ENCODE measurements at places on chromosomes 3 and 15.

GRCh38 chr15:99122831-99123712 lies 18.2 kb downstream of the SYNM start:
- no peak for DNase-seq

DNA sequence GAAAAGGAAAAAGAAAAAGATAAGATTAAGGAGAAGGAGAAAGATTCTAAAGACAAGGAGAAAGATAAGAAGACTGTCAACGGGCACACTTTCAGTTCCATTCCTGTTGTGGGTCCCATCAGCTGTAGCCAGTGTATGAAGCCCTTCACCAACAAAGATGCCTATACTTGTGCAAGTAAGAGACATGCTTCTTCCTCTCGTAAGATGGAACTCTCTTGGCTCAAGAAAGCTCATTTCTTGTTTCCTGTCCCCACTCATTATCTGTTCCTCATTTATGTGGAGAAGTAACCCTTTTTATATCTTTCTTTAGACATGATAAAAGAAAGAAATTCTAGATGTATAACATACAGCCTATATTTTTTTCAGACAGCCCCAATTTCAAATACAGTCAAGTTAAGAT lies 101.4 kb downstream of the KLHL25 start:
- no peak for DNase-seq

DNA sequence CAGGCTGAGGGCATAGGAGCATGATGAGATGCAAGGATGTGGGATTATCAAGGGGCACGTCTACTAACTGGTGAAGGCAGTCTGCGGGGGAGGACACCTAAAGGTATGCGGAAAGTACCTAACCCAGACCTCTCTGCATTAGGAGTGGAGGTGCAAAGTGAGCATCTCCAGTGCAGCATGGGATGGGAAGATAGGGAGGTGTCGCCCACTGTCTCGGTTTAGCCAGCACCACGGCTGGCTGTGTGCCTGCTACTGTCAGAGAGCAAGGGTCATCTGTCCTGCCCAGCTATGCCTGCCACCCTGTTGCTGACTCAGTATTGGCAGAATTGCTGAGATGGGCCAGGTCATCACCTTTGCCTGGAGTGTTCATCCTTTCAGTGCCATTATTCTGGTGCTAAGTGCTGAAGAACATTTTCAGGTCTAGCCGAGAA lies 40.1 kb downstream of the OXNAD1 start:
- DNase-seq, result no peak

DNA sequence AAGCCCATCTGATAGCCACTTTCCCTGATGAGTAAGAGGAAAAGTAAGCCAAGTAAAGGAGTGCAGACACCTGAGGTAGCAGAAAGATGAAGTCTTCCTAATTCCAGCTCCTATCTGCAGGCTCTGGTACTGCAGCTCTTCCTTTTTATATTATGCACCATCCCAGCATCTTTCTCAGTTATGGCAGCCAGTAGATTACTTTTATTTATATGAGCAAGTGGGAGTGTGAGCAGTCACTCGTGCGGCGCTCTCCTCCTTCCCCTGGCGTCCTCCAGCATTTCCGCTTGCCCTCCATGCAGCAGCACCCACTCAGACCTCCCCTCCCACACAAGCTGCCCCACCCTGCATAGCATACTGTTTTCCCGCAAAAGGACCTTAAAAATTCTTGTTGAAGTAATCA lies 465.9 kb upstream of the DPPA4 start:
- no peak for DNase-seq

DNA sequence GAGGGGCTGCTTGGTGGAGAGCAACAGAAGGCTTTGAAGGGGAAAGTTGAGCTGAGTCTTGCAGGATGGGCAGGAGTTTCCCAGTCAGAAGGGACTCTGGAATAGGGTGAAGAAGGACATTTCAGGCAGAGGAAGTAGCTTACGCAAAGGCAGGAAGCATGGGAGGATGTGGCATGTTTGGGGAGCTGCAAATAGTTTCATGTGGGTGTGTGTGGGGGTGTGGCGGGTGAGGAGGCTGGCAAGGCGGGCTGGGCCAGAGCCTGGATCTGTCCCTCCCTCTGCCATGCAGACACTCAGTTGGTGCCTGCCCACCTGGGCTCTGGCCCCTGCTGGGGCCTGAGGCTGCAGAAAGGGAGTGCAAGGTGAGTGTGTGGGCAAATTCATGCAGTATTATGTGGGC lies 10.4 kb downstream of the TEX264 start:
- DNase-seq, result no peak

- no peak for DNase-seq
Measured at GRCh38 chr15:49918121-49918520, 200.9 kb downstream of the ATP8B4 start.

- DNase-seq, result no peak
Measured at GRCh38 chr3:134430950-134431445, 54.8 kb downstream of the ANAPC13 start.

GRCh38 chr3:112619295-112619694 lies 21.6 kb downstream of the CCDC80 start:
- DNase-seq, result no peak

DNA sequence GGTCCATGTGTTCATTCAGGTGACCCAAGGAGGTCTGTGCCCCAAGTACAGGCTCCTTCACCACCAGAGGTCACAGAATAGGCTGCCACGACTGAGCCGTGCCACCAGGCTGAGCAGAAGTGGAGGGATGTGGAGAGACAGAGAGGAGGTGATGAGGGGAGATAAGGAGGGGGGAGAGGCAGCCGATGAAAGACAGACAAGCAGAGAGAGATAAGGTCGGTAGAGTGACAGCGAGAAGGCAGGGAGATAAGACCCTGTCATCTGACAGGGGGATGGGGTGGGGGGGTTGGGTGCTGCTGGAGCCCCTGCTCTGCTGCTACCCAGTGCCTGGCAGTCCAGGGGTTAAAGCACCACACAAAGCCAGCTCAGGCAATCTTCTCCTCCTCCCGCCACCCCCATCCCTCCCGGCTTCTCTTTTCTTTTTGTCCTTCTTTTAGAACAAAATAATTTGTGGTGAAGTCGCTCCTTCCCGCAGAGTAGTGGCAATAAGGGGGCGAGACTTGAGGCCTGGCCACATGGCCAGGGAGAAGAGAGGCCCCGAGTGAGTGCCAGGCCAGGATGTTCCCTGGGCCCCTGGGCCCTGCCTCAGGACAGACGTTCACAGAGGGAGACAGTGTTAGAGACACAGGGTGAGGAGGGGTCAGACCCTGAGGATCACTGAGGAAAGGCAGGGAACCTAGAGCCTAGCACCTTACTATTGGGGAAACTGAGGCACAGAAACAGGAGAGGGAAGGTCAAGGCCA lies 67.9 kb downstream of the CACNA2D2 start:
- DNase-seq, result no peak

DNA sequence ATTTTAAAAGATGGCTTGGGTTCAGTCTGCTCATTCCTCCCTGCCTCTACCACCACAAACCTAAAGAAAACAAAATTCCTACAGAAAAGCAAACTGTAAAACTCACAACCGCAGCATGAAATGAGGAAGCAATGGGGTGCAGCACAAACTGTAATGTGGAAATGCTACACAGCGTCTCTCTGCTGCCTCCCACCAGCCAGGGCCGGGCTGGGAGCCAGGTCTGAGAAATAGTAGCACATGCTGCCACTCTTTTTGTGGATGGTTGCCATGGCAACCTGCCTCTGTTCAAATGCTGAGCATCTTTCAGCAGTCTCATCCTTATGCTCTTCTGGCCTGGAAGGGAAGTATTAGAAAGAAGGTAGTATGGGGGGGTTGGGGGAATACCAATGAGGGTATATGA lies 55.4 kb downstream of the EOMES start:
- no peak for DNase-seq

GRCh38 chr3:12906141-12906915 lies 65.0 kb upstream of the RPL32 start:
- DNase-seq, result no peak

GRCh38 chr3:25246913-25247312 lies 181.2 kb upstream of the RARB start:
- DNase-seq, result no peak

DNA sequence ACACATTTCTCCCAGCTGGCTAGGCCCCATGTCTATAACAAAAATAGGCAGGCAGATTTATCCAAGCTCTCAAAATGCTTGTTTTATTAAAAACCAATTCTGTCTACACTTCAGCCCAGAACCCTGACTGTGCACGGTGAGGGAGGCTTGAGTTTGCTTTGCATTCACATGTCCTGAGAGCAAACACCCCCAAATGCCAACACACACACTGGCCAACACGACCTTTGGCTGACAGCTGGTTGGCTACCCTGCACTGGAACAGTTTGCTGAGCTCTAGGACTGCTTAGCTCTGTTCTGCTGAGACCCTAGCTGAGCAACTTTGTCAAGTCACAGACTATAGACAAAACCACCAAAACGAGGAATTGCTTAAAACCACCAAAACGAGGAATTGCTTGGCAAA lies 3.6 kb downstream of the STIMATE start:
- no peak for DNase-seq

GRCh38 chr15:29687939-29688505 lies 134.2 kb downstream of the TJP1 start:
- DNase-seq, result no peak

- DNase-seq, result peak; percentile 45
Measured at GRCh38 chr15:51382787-51383186, 41.3 kb downstream of the GLDN start.

DNA sequence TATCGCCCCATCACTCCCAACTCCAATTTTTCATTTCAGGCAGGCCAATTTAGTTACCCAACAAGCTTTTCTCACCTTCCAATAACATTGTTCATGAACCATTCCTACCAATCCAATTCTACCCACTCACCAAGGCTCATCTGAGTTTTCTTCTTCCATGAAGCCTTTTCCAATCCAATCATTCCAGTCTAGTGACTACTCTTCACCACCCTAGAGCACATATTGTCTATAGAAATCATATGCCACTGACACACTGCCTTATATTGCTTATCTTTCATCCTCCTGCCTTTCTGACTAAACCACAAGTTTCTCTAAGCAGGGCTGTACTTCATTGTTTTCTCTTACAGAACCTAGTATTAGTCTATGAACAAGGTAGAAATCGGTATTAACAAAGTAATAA lies 11.4 kb downstream of the CCDC14 start:
- DNase-seq, result no peak

GRCh38 chr3:190566043-190566933 lies 52.4 kb downstream of the IL1RAP start:
- DNase-seq, result no peak

- no peak for DNase-seq
Measured at GRCh38 chr3:174335910-174336309, 523.2 kb upstream of the NAALADL2 start.

DNA sequence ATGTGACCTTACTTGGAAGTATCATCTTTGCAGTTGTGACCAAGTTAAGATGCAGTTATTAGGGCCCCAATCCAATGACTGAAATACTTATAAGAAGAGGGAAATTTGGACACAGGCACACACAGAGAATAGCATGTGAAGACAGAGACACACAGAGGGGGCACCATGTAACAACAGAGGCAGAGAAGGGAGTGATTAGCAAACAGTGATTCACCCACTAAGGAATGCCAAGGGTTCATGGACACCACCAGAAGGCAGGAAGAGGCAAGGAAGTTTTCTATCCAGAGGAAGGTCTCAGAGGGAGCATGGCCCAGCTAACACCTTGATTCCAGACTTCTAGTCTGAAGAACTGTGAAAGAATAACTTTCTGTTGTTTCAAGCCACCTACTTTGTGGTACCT lies 25.0 kb downstream of the SIDT1 start:
- DNase-seq, result no peak

DNA sequence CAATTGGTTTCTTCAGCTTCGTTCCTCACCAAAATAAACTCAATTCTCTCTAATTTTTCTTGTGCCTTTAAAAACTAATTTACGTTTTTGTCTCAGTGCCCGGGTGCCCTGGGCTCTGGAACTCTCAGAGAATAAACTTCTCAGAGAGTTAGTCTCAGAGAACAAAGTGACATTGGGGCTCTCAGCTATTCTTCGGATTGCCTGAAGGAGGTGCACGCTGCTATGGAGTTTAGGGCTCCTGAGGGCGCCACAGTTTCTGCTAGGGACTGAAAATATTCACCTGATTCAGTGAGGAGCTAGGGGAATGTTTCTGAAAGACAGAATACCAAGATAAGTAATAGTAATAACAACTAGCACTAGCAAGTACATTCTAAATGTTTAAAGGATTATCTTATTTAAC lies 22.7 kb downstream of the ZIC4 start:
- DNase-seq, result no peak

DNA sequence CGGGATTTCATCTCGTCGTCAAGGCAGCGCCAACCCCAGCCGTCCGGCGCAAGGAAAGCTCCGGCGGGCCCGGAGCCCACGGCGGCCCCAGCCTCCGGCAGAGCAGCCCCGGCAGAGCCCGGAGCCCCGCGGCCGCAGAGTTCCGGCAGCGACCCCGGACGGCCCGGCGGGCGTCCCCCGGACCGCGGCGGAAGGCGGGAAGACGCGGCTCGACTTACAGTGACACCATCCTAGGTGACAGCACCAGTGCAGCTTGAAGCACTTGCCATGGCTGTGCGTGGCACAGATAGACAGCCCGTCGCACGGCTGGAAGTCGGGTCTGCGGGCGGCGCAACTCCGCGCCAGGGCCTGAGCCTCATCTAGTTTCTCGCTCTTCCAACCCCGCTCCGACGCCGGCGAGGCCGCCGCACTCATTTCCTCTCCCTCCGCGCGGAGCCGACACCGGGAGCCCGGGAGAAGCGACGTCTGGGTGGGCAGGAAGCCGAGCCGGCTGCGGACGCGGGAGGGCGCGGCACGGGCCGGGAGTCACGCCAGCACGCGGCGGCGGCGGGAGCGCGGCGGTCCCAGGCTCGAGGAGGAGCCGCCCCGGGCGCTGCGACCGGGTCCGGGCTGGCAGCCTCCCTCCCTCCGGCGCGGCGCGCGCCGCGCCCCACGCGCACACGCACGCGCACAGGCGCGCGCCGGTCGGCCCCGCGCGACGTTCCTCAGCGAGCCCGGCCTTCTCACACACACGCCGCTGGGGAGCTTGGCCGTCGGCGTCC lies at the start of gene C3orf70:
TSS of gene C3orf70 (minus strand) at position 651 of the 761 bp plus-strand sequence. CDS start at position 414, 237 bp downstream.
- DNase-seq, result peak; percentile 74

DNA sequence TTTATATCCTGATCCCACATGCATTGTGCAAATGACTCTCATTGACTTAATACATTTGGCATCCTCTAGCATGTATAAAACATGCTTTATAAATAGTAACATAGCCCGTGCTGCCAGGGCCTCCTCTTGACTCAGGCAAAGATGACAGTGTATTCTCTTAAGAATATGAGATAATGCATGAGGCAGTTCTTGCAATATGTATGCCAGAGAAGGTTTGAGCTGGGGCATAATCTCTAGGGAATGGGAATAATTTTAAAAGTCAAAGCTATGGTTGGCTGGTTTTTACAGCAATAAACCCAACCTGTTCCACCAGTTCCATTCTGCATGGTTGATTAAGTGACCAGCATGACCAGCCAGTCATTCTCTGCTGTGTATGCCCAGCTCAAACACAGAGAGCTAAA lies 179.0 kb upstream of the PFN2 start:
- DNase-seq, result no peak

DNA sequence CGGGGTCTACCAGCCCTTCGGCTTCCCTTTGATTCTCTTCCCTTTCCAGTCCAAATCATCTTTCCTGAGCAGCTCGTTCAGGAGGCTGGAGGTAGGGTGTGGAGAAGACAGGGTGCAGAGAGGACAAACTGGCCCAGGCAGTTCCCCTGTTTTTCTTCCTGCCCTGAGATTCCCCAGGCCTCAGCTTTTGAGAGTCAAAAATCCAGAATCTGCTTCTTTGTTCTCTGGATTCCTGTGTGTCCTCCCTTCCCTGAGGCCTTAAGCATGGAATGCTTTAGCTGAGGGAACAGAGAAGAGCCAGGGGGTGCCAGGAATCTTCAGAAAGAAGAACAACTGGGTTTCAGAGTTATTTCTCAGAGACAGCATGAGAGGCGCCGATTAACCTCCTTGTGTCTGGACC lies 26.7 kb upstream of the LRTM1 start:
- no peak for DNase-seq

Data from GM20000 (cell line).